ENCODE measurements at places on chromosomes 3 and 15. TPM values are rescaled to one million over a fixed set of nuclear protein-coding genes. Genes with fewer than 3 reads are reported as not detected.
A peak's percentile ranks its signal among the peaks of the same experiment; 100 is the strongest.

Gene EIF4G1
- polyA plus RNA-seq = 204 TPM

Gene GATM
- polyA plus RNA-seq = 218 TPM

Gene RBMS3
- polyA plus RNA-seq = 10.3 TPM

Gene SERINC4
- not detected for polyA plus RNA-seq

Gene GOLIM4
- polyA plus RNA-seq = 128 TPM

Gene CCDC54
- polyA plus RNA-seq = 0.10 TPM

Gene RTP1
- not detected for polyA plus RNA-seq

Gene ZNF502
- 11.2 TPM for polyA plus RNA-seq

Gene CYP11A1
- polyA plus RNA-seq = 0.57 TPM

DNA sequence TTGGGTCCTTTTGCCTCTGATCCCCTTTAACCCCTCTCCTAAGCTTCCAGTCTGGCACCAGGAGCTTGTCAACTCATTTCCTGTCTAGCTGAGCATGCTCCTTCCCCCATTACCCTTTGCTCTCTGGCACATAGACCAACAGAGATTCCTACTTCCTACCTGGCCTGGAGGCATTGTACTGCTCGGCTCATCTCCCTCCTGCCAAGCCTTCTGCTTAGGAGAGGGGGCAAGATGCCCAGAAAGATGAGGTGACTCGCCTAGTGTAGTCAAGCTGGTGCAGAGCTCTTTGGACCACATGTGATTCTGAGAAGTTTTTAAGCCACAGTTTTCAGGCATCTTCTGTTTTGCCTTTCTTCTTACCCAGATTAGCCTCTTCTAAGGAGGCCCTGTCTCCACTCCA is 95.4 kb downstream of the ZNF621 start:
- DNase-seq = no peak

DNA sequence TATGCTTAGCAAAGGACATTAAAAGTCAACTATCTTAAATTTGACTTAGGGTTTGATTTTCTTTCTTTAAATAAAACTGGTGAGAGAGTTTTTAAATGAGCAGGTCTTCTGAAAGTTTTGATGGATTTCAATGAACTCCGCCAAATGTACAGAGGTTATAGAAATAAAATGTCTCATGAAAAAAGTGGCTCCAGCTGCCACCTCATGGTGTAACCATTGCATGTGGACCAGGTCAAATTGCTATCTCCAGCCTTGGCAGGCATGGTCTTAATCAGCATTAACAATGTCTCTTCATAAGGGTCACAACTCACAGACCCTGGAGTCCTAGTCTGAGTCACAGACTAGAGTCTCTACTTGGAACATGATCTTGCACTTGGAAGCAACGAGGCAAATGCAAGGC is 182.3 kb downstream of the ADAMTS17 start:
- DNase-seq = no peak

DNA sequence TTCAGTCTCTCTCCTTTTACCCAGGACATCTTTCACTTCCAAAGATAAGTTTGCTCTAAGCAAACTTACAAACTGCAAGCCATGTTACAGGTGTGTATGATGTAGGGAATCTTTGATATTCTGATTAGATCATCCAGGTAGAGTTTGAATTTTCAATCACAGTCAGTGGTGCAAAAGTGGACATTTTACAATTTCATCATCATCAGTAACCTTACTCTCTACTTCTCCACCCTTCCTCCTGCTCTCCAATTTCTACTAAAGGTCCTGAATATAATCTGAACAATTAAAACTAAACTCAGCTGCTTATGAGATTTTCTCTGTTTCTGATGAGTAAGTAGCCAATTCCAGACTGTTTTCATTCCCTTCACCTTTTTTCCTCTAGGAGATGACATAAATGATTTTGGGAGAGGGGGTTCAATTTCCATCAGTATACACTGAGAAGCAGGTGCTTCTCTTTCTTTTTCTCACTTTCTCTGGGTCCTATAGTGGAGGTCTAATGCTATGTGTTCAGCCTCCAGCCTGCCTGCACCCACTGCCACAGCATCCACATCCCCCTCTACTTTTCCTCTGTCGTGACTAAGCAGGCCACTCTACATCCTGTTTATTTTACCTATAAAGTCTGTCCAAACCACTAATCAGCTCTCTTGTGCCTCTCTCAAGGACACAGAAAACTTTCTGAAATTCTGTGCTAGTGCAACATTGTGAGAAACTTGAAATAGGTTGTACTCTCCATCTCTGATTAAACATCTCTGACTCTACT is 27.6 kb downstream of the SUCNR1 start:
- DNase-seq = no peak

GRCh38 chr3:132535575-132536441 is 61.3 kb upstream of the ACKR4 start:
- peak; percentile 43 for DNase-seq

DNA sequence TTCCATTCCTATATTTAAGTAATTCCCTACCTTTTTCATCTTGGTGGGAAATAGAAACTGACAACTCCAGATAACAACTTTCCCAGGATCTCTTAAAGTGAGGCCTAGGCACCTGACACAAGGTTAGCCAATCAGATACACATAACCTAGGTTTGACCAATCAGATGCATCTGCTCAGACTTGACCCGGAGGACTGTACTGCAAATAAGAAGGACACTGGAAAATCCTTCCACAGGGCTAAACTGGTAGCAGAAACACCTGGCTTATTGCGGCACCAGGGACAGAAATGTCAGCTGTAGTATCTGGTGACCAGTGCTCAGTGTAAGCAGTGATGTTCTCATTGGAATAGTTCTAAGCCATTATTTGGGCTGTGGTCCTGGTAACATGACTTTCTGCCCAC is 204.5 kb upstream of the SLCO3A1 start:
- no peak for DNase-seq

- DNase-seq = no peak
Measured at GRCh38 chr3:21238661-21239060, 512.3 kb downstream of the ZNF385D start.

- DNase-seq = no peak
Measured at GRCh38 chr3:27060336-27060735, 308.8 kb downstream of the NEK10 start.

DNA sequence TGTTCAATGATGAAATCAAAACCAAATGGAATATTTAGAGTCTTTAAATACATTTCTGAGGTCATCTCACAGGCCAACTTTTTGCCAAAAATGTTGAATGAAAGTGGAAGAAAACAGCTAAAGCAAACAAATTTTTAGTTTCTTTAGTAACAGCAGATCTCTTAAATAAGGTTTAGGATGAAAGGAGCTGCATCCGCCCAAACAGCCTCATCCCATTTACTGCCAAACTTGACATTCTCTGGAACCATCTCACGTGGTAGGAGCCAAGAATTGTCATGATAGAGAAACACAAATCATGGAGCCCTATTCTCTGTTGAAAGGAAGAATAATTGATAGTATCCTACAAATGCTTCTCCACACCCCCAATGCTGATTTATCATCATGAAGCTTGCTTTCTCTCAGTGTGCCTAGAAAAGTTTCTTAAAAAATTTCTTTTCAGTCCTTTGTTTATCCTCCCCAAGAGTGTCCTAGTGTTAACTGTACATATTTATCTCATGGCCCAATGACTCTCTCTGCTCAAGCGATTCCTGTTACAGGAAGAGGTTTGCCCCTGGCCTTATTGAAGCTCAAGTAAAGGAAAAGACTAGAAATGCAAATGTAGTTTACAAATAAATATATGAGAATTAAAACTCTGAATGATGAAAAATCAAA is 23.4 kb downstream of the SLC9A9 start:
- no peak for DNase-seq

DNA sequence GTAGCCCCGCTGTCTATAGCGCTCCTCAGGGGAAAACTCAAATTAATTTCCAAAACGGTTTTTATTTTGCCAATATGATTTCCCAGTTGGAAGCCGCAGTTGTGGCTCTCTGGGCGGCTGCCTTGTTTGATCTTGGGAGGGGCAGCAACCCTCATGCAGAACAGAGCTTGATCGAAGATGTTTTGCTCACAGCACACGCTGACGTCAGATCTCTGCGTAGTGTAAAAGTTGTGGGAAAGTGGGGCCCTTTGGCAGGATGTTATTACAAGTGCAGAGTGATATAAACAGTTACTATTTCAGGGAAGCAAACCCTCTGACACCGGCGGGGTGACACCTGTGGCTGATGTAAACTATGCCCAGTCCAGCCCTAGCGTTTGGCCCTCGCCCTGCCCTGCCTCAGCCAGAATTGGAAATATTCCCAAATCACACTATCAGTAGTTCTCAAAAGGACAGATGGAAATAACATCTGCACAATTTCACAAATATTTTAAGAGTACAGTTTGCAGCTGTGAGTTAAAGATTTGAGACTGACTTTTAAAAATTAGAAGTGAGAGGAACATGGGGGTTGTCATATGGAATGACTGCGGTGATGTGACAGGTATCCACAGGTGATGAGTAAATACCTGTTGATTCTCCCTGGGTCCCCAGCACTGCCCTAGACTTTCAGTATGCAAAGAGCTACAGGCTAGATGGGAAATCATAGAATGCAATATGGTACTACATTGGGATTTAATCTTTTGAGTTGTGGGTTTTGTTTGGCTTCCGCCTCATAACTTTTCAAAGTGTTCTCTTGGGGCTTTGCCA is 1.7 kb downstream of the SYNM start:
- DNase-seq = no peak

GRCh38 chr15:100170291-100171210 is 171.2 kb downstream of the ADAMTS17 start:
- DNase-seq = no peak

- no peak for DNase-seq
Measured at GRCh38 chr3:60336061-60336460, 915.2 kb downstream of the FHIT start.

GRCh38 chr3:81279481-81280379 is 481.7 kb downstream of the GBE1 start:
- DNase-seq = no peak

- no peak for DNase-seq
Measured at GRCh38 chr3:170450039-170450438, 31.4 kb downstream of the CLDN11 start.

GRCh38 chr15:34078900-34079299 is 22.8 kb downstream of the EMC7 start:
- DNase-seq = no peak

GRCh38 chr3:29889215-29889614 is 608.3 kb downstream of the RBMS3 start:
- DNase-seq = no peak

DNA sequence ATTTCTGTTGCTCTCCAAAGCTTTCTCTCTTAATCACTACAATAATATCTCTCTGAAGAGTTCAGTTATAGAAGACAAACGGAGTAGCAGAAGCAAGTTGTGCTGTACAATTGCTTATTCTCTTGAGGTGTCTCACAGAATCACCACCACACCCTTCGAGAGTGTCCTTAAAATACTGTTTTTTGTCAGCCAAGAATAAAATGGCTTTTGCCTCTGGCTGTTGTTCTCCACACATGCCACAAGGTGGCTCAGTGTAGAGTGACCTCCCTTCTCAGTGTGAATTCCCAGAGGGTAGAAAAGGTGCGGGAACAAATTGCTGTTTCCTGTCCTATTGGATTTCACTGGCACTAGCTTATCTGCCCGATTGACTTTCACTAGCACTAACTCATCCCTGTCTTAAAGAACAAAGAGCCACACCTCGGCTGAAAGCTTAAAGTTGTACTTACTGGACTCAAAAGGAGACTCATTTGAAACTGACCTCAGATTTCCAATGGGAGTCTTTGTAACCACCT is 134.2 kb upstream of the SATB1 start:
- peak; percentile 12 for DNase-seq

DNA sequence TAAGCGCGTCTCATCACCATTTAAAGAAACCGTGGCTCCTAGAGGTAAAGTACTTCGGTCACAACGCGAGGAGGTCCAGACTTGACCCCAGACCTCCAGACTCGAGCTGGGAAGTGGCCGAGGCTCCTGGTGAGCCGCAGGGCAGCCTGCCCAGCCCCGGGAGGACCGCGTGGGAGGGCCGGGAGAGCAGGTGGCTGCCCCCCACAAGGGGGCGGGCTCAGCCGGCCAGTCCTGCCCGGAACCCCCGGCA is at the start of gene SLC27A2:
SLC27A2 (plus strand) TSS at position 228 of the 250 bp plus-strand sequence. CDS start 232 bp downstream, outside the sequence.
- DNase-seq = no peak

DNA sequence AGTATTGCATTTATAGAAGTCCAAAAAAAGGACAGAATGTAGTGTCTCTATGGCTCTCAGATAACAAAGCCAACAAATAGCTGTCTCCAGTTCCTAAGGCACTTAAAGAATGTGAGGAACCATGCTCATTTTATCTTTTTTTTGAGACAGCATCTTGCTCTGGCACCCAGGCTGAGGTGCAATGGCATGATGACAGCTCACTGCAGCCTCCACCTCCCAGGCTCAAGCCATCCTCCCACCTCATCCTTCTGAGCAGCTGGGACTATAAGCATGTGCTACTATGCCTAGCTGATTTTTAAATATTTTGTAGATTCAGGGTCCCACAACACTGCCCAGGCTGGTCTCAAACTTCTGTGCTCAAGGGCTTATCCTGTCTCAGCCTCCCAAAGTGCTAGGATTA is 16.1 kb downstream of the ISY1 start:
- DNase-seq = no peak

GRCh38 chr3:30502742-30503073 is 103.7 kb upstream of the TGFBR2 start:
- DNase-seq = no peak

DNA sequence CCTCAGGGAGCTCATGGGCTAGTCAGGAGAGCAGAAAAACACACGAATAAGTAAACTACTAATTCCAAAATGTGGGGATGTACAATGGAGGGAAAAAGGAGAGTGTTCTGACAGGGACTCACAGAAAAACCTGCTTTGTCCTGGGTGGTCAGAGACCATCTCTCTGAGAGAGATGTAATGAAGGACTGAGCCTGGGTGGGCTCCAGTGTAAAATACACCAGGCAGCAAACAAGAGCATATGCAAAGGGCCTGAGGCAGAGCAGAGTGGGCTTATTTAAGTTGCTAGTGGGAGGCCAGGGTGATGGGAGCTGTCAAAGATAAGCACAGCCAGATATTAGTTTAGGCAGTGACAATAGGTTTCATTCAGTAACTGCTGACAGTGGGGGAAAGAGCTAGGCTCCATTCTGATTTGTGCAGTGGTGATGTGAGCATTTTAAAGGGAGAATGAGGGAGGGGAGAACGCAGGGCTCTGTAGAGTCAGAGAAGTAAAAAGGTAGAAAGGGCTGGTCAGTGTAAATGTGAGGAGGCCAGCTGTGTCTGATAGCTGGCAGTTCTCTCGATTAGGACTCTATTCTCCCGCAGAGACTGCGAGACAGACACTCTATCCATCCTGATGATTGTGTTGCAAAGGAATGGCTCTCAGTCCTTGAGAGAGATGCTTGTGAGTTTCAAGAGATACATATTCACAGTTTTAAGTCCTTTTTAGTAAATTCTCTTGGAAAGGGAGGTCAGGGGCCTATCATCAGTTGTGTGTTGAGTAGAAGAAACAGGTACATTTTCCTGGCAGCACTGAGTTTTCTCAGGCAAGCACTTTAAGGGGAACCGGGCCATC is 3.5 kb downstream of the TF start:
- DNase-seq = no peak

GRCh38 chr15:89423981-89424380 is 72.4 kb downstream of the RHCG start:
- DNase-seq = no peak

GRCh38 chr3:43330981-43331380 is 44.6 kb downstream of the SNRK start:
- no peak for DNase-seq

- no peak for DNase-seq
Measured at GRCh38 chr15:81809543-81809942, 236.3 kb downstream of the MEX3B start.

GRCh38 chr15:63491116-63491827 is 13.1 kb upstream of the USP3 start:
- DNase-seq = no peak
